Heart right ventricle (tissue), 16 donors: ENCODE measurements at places on chromosomes 13 and 19. TPM values are rescaled to one million over a fixed set of nuclear protein-coding genes. Genes with fewer than 3 reads are reported as not detected.

DNA sequence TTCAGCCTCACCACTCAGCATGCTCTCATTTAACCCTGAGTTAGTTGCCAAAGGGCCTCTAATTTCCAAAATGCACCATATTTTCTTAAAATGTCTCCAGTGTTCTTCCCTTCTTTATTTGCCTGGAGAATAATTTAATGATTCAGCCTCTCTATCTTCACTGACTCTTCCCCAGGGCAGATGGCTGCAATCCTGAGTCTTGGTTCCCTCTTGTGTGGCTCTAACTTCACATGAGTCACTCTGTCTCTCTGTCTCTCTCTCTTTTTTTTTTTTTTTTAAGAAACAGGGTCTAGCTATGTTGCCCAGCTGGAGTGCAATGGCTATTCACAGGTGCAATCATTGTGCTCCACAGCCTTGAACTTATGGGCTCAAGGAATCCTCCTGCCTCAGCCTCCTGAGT is 251.4 kb downstream of the VWA8 start:
- no peak for DNase-seq

- DNase-seq: no peak
Observed at GRCh38 chr13:63855457-63856118, 2439.9 kb upstream of the PCDH20 start.

Gene MYBPC2
- total RNA-seq: not detected

Gene F10
- total RNA-seq: 3.1 TPM
